Tongue (tissue), 3 donors: ENCODE measurements at places on chromosomes 7 and 10. TPM values are rescaled to one million over a fixed set of nuclear protein-coding genes. Genes with fewer than 3 reads are reported as not detected.

Gene PTPN20
- 3.0 TPM for total RNA-seq

GRCh38 chr10:31669357-31669756, 259.3 kb downstream of the ARHGAP12 start:
- DNase-seq = peak; percentile 90

Gene TMEM178B
- 2.5 TPM for total RNA-seq

GRCh38 chr10:69731184-69731583, 70.5 kb upstream of the COL13A1 start:
- DNase-seq = peak; percentile 77

Gene PIK3CG
- total RNA-seq = 3.5 TPM

DNA sequence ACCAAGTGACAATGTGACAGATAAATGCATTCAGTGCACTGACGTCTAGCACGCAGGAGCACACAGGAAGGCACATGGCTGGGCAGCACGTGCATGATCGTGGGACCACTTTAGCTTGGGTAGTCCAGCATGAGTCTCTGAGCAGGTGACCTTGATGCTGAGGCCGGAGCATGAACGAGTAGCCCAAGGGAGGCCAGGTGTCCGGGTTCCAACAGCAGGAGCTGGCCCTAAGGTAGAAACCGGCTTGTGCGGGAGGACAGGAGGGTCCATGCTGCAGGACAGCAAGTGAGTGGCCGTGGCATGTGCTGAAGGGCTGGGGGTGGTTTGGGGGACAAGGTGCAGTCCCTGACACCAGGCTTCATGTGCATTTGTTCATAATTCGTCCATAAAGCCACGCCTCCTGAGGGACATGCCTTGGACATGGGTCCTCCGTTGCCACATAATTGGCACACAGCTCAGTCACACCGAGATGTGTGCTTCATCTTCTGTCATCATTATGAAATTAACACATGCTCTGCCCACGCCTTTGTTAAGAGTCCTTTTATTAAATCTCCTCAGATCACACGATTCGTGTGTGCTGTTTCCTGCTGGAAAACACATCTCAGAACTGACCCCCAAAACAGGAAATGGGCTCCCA, 3.1 kb upstream of the STK32C start:
- no peak for DNase-seq

GRCh38 chr7:33221390-33221789, 92.0 kb downstream of the BBS9 start:
- no peak for DNase-seq

DNA sequence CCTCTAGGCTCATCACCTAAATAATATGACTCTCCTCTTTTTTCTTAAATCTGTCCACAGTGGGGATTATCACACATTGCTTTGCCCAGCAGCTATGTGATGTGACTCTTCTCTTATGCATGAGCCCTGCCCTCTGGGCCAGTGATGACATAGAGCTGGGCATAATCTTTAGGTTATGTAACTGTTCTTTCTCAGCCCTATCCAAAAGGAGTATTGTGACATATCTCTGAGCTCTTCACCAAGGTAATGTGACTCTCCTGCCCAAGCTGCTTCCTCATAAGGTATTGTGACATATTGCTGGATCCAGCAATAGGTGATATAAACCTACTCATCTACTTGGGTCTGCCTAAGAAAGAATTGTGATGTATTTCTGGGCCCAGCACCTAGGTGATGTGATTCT, 37.7 kb upstream of the ZNF107 start:
- DNase-seq = no peak

- no peak for DNase-seq
These were observed 381.9 kb upstream of the SEMA3C start for GRCh38 chr7:81300753-81301152.

Gene DPCD
- 18.1 TPM for total RNA-seq

Gene POT1
- total RNA-seq = 53.5 TPM

DNA sequence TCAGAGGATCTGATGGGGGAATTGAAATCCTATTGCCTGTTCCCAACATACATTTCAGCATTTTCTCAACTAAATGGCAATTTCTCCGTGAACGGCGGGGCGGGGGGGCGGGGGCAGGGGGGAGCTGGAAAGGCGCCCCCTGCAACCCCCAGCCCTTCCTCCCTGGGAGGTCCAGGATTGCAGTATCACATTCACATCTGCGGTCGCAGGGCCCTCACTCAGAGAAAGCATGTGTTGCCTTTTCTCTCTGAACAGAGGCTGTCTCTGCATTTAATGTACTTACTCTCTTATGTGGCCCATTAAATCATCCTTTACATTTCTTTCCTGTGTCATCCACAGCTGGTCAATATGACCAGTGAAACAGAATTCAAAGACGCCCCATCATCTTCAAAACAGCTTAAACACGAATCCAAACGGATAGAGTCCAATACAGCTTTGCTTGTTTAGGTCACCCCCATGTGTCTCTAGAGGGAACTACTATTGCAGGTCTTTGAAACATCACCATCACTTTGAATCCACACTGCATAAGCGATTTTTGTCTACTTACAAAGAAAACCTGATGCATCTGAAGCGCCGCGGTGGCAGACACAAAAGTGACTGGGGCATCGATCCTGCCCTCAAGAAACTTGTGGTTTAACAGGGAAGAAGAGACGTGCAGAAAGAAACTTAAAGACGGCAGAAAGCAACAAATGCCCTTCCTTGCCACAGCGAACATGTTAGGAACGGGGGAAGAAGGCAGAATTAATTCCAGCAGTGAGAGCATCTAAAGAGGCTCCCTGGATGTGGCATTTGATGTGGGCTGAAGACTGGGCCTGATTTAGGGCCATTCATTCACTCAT, 17.0 kb upstream of the ECHDC3 start:
- peak; percentile 67 for DNase-seq

Gene SPDYE1
- not detected for total RNA-seq

- DNase-seq = no peak
These were observed 40.2 kb downstream of the CUL1 start for GRCh38 chr7:148738737-148739535.

DNA sequence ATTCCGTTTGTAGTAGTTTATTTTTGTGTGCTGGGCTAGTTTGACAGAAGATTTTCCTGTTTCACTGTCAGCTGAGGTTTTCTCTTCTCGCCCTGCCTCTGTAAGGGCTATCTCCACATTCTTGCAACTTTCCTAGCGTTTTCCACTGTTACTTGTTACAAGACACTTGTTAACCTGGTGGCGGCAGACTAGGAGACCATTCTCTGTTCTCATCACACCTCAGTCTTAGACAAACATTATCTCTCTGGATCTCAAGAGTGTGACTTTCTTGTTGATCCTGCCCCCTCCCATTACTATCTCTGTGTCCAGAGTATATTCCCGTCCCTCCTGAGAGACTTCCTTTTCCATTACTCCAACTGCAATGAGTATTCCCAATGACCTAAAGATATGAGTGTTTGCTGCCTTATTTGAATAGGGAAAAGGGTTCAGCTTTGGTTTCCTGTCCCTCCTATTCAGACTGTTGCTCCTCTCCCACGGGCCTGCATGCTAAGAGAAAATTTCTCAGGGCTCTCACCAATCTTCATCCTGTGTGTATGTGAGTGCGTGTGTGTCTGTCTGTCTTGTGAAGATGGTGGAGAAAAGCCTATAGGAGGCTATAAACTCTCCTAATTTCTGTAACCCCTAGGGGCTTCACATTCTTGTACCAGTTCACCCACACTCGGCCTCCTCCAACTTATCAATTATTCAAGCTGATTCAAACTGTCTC, 722.4 kb upstream of the POT1 start:
- DNase-seq = no peak

DNA sequence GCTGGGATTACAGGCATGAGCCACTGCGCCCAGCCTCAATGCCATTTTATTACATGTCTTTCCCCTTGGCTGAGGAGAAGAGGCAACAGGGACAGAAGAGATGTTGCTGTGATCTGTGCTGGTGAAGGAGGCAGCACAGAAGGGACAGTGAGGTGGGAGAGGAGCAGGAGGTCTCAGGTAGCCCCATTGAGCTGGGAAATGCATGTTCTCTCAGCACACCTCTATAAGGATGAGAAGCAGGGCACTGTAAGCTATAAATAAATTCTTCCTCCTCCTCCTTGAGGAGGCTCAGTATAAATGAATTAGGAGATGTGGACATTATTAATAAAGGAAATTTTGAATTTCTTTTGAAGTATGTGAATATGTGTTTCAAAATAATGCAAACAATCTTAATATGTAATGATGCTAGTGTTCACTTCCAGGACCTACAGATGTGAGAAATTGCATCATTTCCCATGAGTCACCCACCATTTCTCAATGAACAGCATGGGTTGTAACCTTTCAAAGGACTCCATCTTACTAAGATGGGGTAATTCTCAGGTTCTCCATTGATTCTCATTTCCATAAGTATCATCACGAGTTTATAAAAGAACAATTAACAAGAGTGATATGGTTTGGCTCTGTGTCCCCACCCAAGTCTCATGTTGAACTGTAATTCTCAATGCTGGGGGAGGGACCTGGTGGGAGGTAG, 88.9 kb upstream of the ODAD2 start:
- DNase-seq = no peak

DNA sequence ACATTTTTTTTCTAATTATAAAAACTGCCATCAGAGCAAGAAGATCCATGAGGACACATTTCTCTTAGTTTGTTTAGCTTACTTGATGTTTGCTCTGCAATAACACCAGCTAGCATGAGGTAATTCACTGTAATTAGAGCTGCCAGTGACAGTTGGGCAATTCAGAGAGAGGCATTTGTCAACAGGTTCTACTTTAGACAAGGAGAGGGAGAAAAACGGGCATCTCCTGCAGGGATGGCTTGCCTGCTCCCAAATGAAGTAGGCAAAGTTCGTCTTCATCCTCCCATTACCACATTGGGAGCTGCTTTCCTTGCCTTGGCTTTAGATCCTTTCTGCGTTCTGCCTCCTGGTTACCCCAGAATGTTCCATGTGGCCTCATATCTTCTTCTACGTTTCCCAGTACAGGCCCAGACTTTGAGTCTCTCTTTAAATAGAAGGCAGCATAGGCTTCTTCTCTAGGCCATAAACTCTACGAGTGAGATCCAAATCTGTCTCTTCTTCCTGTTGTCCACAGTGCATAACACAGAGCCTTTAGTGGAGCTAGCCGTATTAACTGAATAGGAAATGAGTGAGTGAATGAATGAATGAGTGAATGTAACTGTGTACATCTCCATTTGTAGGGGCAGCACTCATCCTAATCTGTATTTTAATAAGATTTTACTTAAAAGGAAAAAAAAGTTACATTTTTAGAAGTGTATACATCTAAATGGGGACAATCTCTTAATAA, 21.2 kb downstream of the ASB15 start:
- DNase-seq = peak; percentile 74

DNA sequence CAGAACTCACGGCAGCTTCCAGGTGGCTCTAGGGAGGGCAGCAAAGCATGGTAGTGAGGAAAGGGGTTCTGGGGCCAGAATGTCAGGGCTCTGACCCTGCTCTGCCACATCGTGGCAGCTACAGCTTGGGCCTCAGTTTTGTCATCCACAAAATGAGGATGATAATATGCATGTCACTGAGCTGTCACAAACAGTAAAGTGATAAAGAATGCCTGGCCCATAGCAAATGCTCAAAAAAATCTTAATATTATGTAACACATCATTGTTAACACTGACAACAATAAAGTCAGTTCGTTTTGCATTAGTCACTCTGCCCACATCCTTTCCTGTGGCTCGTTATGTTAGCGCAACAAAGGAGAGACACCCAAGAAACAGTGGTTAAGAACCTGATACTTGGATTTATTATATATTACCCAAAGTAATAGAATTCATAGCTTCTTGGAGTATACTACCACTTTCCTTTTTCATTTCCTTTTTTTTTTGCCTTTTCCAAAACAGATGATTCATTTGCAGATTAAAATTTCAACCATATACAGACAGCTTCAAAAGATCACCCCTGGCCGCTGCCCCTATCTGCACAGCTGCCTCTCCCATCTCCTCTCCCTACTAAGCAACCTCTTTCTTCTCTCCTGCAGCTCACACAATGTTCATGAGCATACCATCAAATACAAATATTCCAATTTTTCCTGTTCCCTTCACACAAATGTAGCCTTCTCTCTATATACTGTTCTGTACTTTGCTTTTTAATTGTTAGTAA, 45.5 kb upstream of the DDC start:
- DNase-seq = no peak

DNA sequence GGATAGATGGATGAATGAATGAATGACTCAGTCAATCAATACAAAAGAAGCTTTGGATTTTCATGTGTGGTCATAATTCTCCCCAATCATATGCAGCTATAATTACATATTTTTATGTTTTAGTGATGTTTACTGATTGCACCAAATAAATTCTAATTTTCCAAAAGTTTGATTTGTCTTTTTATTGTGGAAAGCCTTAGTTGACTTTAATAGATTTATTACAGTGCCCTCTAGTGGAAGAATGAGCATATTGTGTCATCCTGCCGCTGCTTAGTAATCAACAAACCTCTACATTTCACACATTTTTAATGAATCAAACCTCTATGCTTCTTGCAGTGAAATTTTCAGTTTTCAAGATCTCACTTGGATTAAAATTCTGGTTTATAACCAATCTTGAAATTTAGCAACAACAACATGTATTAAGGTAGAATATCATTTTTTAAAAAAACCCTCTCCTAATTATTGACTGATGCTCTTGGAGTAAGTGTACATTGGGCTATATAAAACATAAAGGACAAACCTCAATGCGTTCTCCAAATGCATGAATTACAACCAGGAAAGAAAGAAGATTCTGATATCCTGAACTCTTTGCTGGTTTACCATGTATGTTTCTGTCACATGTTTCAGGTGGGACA, 55.6 kb upstream of the PNLIP start:
- peak; percentile 62 for DNase-seq

GRCh38 chr10:75180592-75180991, 30.0 kb upstream of the VDAC2 start:
- peak; percentile 8 for DNase-seq

DNA sequence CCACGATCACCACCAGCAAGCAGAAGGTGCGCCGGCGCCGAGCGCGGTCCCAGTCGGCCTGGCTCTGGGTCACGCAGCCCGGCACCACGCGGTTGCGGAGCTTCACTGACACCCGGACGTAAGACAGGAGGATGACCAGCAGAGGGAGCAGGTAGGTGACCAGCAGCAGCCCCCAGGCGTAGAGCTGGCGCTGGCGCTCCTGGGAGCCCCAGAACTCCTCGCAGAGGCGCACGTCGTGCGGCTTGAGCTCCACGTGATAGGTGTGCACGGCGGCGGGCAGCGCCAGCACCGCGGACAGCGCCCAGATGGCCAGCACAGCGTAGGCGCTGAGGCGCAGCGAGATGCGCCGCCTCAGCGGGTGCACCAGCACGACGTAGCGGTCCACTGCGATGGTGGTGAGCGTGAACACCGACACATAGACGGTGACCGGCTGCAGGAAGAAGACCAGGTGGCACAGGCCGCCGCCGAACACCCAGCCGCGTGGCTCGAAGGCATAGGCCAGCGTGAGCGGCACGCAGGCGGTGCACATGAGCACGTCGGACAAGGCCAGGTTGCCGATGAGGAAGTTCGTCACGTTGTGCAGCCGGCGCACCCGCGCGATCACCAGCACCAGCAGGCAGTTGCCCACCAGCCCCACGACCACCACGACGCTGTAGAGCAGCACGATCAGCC, 920 bp downstream of the PRLHR start:
- DNase-seq = peak; percentile 62
